Pons (tissue), 1 donor: ENCODE measurements at places on chromosomes 2 and 18.

DNA sequence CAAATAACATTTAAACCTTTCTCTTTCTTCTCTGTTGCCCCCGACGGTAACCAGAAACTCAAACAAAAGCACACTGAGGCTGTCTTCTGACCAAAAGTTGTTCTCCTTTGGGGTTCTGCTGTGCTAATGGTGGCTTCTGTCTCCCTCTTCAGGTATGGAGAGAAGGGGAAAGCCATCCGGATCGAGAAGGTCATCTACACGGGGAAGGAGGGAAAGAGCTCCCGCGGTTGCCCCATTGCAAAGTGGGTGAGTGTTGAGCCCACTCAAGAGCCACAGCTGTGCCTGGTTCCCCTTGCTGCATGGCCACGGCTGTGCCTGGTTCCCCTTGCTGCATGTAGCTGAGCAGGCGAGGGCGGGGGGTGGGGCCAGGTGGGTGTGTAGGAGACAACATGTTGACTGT, 67.4 kb downstream of the BOLA3 start:
- peak; percentile 46 for DNase-seq

DNA sequence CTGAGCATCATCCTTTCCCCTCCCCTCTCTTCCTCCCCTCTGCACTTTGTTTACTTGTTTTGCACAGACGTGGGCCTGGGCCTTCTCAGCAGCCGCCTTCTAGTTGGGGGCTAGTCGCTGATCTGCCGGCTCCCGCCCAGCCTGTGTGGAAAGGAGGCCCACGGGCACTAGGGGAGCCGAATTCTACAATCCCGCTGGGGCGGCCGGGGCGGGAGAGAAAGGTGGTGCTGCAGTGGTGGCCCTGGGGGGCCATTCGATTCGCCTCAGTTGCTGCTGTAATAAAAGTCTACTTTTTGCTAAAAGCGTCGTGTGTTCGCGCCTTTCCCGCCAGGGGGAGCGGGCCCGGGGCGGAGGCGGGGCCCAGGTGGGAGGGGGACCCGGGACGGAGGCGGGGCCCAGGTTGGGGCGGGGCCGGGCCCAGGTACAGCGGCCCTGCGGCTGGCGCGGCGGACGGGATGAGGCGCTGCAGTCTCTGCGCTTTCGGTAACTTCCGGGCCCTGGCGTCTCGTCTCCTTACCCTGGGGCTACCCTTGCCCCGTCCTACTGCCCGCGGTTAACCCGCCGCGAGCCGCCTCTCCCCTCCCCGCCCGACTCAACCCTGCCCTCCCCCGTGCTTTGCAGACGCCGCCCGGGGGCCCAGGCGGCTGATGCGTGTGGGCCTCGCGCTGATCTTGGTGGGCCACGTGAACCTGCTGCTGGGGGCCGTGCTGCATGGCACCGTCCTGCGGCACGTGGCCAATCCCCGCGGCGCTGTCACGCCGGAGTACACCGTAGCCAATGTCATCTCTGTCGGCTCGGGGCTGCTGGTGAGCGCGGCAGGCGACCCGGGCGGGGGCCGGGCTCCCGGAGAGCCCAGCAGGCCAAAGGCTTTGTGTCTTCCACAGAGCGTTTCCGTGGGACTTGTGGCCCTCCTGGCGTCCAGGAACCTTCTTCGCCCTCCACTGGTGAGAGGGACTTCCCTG, at the start of gene KRTCAP3:
Gene KRTCAP3 (plus strand): TSS at position 424 of the 962 bp plus-strand sequence. CDS start 32 bp downstream, at position 456.
- no peak for DNase-seq

GRCh38 chr18:1796636-1797035, 774.7 kb downstream of the METTL4 start:
- no peak for DNase-seq

DNA sequence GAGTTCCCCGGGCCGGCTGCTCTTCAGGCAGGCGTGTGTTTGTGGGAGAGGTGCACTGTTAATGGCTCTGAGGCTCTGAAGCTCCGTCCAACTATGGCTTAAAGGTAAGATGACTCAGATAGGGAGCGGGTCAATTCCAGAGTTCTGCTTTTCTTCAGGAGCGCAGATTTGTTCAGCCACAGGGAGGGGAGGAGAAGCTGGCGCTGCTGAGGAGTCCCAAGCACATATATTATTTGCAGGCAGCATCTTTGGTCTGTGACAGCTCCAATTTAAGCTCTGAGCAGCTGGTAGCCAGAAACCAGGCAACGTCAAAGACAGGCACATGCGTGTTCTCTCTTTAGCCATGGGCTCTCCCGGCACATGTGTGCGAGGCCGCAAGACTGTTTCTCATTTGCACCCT, 229.2 kb downstream of the BCL2 start:
- no peak for DNase-seq

GRCh38 chr2:140186313-140186712, 1406.1 kb upstream of the NXPH2 start:
- no peak for DNase-seq

DNA sequence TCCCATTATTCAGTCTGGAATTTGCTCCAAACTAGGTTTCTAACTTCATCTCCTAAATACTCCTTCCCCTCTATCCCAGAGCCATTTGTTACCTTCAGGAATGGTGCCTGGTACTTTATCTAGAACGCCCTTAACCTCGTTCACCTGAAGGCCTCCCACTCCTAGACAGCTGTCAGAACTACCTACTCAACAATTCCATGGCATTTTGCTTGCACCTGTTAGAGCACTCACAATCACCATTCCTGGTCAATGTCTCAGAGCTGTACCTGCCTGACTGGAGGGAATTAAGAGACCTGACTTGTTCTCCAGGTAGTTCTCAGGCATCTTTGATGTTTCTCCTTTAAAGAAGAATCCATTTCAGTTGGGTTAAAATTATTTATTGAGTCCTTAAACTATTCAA, 88.9 kb downstream of the GAREM1 start:
- DNase-seq: no peak

DNA sequence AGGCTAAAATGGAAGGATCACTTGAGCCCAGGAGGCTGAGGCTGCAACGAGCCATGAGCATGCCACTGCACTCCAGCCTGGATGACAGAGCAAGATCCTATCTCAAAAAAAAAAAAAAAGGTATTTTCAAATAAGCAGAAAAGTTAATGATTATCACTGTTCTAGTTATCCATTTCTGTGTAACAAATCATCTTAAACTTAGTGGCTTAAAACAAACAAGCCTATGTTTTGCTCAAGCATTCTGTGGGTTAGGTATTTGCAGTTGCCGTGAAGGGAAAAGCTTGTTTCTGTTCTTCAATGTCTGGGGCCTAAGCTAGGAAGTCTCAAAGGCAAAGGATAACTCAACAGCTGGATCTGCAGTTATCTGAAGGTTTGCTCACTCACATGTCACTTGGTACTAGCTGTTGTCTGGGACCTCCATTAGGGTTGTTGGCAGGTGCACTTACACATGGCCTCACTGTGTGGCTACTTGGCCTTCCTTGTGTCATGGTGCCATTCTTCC, 14.1 kb downstream of the MFF start:
- DNase-seq: no peak

DNA sequence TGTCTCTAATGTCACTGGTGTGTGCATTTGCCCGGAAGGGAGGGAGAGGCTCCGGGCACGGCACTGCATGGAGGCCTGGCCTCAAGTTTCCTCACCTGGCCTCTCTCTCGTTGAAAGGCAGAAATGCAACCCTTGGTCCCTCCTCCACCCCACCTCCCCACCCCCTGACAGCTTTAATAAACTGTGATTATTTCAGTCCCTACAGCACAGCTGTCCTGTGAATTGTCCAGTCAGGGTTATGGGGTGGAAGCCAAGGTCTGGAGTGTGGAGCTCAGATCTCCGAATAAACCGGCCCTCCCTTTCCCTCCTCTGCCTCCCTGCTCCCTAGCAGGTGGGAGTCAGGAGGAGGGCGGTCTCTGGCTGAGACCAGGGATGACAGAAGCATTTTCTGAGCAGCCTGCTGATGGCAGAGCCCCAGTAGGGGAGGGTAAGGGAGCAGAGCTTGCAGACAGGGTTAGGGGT, 199.2 kb upstream of the SMAD2 start:
- DNase-seq: no peak

GRCh38 chr2:136116813-136117390, 1.0 kb downstream of the CXCR4 start:
- no peak for DNase-seq

DNA sequence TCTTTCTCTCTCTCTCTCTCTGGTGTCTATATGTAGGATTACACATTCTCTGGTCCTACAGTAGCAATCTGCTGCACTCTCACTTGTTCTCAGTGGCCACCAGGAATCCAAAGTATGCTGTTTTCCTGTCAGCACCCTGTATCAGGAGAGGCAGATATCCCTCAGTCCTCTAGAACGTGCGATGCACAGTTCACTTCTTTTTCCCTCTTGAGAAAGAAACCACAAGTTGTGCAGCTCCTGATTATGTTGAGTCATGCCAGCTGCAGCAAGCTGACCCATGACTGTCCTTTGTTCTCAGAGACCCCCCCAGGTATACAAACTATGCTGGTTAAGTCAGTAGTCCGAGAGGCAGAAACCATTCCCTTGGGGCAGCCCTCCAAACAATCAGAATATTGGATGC, 54.6 kb downstream of the LANCL1 start:
- DNase-seq: no peak

GRCh38 chr2:229118927-229119326, 152.2 kb downstream of the PID1 start:
- no peak for DNase-seq

DNA sequence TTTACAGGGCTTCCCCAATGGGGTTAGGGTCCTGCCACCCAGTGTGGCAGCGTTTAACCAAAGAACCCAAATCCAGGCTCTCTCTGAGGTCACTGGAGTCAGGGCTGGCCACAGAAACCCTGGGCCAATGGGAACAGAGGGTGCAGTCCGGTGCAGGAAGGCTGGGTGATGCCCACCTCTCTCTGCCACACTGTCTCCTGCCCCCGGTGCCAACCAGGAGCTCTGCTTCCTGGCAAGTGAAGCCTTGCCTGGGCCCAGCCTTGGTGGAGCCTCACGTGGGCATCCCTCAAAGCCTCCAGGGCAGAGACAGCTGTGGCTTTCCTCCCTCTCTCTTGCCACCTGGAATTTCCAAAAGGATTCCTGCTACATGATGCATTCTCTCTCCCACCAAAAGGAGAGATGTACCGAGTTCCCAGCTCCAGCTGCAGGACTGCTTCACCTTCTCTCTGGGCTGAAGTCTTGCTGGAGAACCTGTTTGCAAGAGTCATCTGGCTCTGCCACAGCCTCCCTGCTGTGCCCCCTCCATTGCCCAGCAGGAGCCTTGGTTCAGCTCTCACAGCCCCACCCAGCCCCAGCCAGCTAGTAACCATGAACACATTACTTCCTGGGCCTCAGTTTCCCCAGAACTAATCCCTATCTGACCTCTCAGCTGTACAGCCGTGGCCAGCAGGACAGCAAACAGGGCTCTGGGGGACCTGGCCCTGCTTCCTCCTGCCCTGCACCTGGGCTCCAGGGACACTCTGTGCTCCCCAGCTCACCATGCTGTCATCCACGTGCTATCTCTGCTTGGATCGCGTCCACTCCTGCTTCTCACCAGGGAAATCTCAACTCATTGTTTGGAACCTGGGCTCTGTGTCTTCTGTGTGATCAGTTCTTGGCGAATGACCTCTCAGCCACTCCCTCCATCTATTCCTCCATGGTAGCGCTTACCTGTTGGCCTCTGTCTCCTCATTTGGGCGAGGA, 43.4 kb downstream of the KCNF1 start:
- no peak for DNase-seq

- DNase-seq: no peak
These were observed 4.2 kb downstream of the ADCY3 start for GRCh38 chr2:24915796-24916195.

DNA sequence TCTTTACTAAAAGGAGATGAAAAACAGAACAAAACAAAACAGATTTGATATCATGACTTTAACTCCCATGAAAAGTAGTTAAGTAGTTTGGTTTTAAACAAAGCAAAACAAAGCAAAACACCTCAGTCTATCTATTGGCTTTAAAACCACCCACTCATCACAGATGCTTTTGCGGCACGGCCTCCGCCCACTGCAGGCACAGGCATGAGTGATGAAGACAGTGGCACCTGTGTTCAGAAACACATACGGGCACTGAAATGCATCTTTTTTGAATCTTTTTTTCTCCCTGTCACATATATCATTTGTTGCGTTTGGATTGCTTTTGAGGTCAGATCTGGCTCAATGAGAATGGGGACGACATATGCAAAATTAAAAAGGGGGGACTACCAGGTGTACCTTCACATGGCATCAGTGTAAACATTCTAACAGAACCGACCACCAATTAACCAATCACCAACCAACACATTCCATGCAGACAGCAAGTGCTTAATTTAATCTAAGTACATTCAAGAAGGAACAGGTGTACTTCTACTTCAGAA, 147.4 kb upstream of the REV1 start:
- DNase-seq: no peak

GRCh38 chr2:83630351-83630750, 828.7 kb downstream of the SUCLG1 start:
- no peak for DNase-seq

GRCh38 chr2:20745924-20746555, 76.9 kb downstream of the LDAH start:
- no peak for DNase-seq

DNA sequence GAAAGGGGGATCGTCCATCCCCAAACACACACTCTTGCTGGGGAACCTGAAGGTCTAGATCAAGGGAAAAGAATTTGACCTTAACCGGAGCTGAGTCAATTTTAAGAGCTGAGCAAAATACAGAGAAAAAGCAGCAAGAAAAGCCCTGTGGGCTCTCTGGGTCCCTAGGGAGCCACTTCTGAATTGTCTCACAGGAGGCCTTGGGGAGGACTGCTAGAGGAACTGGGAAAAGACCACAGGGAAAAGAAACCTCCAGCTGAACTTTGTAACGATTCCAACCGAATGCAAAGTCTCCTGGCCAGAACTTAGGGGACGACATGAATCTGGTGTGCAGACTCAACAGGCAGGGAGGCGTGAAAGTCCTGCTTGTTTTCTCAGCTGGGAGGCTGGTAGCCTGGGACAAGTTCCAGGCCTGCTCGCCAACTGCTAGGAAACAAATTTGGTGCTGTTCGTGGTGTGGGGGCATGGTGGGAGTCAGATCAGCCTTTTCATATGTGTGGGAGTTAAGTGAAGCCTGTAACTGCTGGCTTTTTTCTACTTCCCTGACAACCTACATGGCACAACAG, 644.6 kb upstream of the CNTNAP5 start:
- DNase-seq: no peak

GRCh38 chr2:218883491-218884490, 3.1 kb downstream of the WNT10A start:
- no peak for DNase-seq

- no peak for DNase-seq
These were observed 46.0 kb downstream of the TNS1 start for GRCh38 chr2:217956586-217957457.

DNA sequence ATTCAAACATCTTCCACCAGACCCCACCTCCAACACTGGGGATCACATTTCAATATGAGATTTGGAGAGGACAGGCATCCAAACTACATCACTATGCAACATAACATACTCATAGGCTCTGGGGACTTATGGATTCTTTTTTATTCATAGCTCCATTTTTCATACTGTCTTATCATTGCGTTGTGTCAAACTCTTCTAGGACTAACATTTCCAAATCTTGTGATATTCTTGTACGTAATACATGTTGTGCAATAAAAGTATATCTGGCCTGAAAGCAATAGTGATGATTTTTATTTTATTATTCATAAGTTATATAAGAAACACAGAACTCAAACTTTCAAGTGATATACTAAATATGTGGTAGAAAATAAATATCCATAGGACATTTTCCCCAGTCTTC, 60.6 kb upstream of the ACTR3 start:
- no peak for DNase-seq

- DNase-seq: no peak
These were observed 644.4 kb downstream of the GALR1 start for GRCh38 chr18:77894060-77894459.
